Peyer's patch (tissue), 4 donors: ENCODE measurements at places on chromosomes 5 and 9.
A peak's percentile ranks its signal among the peaks of the same experiment; 100 is the strongest.

DNA sequence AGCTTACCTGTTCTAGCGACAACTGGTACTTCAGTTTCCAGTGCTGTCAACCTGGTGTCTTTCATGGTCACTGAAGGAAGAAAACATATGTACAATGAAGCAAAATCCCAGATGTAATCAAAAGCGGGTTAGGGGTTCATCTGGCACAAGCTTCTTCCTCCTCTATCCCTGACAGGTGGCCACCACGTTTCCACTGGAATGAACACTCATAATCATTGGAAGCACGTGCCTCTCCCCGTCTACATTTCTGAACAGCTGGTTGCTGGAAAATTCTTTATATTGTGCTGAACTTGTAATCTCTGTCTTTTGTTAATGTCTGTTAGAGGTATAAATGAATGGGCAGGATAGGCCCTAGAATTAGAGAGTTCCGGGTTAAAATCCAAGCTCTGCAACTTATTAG is 9.4 kb downstream of the TSC1 start:
- H3K36me3 ChIP-seq, result no peaks in the 10 kb centered on the region
- no peak for DNase-seq
- no peaks in the 10 kb centered on the region for H3K27me3 ChIP-seq
- H3K4me3 ChIP-seq, result no peak overlapping the region
- H3K27ac ChIP-seq, result no peak overlapping the region
- no peaks in the 10 kb centered on the region for H3K4me1 ChIP-seq

DNA sequence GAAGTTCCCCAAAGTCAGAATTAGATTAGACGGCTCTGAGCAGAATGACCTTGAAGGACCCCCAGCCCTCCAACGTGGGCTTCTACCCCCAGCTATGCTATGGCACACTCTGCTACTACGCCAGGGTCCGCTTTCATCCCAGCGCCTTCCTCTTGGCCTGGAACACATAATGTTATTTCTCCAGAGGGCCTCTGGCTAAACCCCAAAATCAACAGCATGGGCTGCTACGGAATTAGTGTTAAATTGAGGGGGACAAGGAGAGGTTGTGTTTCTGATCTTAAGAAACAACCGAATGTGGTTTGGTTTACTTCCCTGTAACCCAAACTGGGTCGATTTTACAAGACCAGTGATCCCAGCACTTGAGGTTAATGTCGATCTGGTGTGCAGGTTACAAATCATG is 97.1 kb downstream of the ZNF618 start:
- no peaks in the 10 kb centered on the region for H3K27me3 ChIP-seq
- H3K36me3 ChIP-seq, result no peaks in the 10 kb centered on the region
- no peaks in the 10 kb centered on the region for H3K4me1 ChIP-seq
- no peak for DNase-seq
- H3K4me3 ChIP-seq, result no peak overlapping the region

DNA sequence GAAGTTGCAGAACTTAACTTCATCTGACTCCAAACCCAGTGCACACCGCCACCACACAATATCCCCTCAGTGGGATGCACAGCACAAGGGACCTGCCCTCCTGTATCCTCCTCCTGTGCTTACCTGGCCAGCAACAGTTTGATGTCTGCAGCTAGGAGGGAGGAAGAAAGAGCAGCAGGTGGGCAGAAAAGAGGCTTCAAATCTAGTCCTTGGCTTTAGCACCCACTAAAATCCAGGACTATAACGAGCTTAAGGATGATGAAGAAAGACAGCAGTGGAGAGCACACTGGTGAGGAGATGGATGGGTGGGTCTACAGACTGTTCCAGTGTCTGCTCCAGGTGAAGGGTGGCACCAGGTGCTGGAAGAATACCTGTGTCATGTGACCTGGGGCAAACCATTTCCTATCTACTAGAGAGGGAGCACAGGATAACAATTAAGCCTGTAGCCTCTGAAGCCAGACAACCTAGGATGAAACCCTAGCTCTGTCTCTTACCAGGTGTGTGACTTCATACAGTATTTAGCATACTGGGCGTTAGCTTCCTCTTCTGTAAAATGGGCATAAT is 100.0 kb downstream of the SH3TC2 start:
- H3K27me3 ChIP-seq, result no peaks in the 10 kb centered on the region
- no peaks in the 10 kb centered on the region for H3K36me3 ChIP-seq
- H3K4me3 ChIP-seq, result no peak overlapping the region
- no peaks in the 10 kb centered on the region for H3K4me1 ChIP-seq
- H3K27ac ChIP-seq, result no peak overlapping the region
- no peak for DNase-seq

GRCh38 chr5:5666076-5666365 is 243.5 kb downstream of the ICE1 start:
- no peaks in the 10 kb centered on the region for H3K36me3 ChIP-seq
- H3K4me1 ChIP-seq, result no peaks in the 10 kb centered on the region
- no peak for DNase-seq
- H3K27ac ChIP-seq, result no peak overlapping the region
- no peaks in the 10 kb centered on the region for H3K27me3 ChIP-seq

- no peak for DNase-seq
- no peak overlapping the region for H3K27ac ChIP-seq
- H3K4me1 ChIP-seq, result no peaks in the 10 kb centered on the region
- no peaks in the 10 kb centered on the region for H3K27me3 ChIP-seq
- H3K36me3 ChIP-seq, result no peaks in the 10 kb centered on the region
These were observed 69.9 kb downstream of the SLC36A1 start for GRCh38 chr5:151517122-151517920.

GRCh38 chr9:121278477-121279261 is 10.7 kb downstream of the GSN start:
- H3K27ac ChIP-seq, result peak overlapping the region; percentile 37
- no peak for DNase-seq
- peaks cover 65% of the 10 kb centered on the region for H3K4me1 ChIP-seq
- no peaks in the 10 kb centered on the region for H3K36me3 ChIP-seq
- H3K27me3 ChIP-seq, result no peaks in the 10 kb centered on the region
- no peak overlapping the region for H3K4me3 ChIP-seq

GRCh38 chr9:130287736-130288135 is 22.2 kb downstream of the HMCN2 start:
- no peaks in the 10 kb centered on the region for H3K27me3 ChIP-seq
- no peaks in the 10 kb centered on the region for H3K36me3 ChIP-seq
- no peak overlapping the region for H3K27ac ChIP-seq
- H3K4me1 ChIP-seq, result peaks cover 14% of the 10 kb centered on the region
- no peak for DNase-seq

DNA sequence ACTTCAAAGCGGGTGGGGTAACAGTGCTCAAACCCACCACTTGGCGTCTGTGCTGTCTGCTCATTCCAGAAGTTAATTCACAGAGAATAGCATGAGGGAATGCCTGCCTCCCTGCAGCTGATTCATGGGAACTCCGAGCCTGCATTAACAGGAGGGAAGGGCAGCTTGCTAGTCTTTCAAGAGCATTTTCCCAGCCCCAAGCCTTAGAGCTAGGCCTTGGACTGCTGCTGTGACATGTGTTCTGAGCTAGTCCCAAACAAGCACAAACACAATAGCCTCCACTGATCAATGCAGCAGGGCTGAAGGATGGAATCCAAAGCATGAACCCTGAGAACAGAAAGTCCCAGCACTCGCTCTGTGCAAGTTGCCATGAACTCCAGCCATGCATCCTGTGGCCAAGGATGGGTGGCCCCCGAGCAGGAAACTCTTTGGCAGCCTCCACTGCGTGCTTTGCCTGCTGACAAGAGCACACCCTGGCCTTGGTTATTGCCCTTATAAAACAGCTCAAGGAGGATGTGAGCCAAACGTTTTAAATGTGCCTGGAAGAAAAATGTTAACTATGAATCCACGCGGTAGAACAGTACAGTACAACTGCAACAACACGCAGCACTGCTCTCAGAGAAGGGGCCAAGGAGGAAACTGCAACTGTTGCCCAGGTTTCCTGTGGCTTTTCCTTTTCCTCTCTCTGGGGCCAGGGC is 653.1 kb upstream of the KLF4 start:
- DNase-seq, result peak; percentile 20
- H3K27me3 ChIP-seq, result no peaks in the 10 kb centered on the region
- peak overlapping the region; percentile 72 for H3K27ac ChIP-seq
- no peak overlapping the region for H3K4me3 ChIP-seq
- H3K36me3 ChIP-seq, result no peaks in the 10 kb centered on the region
- peaks cover 10% of the 10 kb centered on the region for H3K4me1 ChIP-seq

GRCh38 chr9:72540348-72540873 is 19.0 kb downstream of the TMC1 start:
- H3K4me3 ChIP-seq, result no peak overlapping the region
- no peaks in the 10 kb centered on the region for H3K4me1 ChIP-seq
- H3K27ac ChIP-seq, result no peak overlapping the region
- H3K36me3 ChIP-seq, result no peaks in the 10 kb centered on the region

DNA sequence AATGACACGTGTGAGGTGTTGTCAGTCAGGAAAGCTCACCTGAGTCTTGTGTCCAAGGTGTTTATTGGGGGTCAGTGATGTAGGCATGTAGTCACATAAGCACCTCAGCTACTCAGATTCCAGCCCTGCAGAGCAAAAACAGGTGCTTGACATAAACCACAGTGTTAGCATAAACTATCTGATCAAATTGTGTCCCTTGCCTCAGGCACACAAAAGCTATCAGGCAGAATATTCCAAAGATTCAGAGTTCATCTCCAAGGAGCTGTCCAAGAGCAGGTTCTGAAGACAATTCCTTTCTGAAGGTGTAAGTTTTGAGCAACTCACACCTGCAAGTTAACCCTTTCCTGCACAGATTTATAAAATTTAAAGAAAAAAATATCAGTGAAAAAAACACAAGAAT is 102.2 kb upstream of the ITGA1 start:
- no peaks in the 10 kb centered on the region for H3K4me1 ChIP-seq
- DNase-seq, result no peak
- no peak overlapping the region for H3K27ac ChIP-seq
- no peaks in the 10 kb centered on the region for H3K27me3 ChIP-seq

DNA sequence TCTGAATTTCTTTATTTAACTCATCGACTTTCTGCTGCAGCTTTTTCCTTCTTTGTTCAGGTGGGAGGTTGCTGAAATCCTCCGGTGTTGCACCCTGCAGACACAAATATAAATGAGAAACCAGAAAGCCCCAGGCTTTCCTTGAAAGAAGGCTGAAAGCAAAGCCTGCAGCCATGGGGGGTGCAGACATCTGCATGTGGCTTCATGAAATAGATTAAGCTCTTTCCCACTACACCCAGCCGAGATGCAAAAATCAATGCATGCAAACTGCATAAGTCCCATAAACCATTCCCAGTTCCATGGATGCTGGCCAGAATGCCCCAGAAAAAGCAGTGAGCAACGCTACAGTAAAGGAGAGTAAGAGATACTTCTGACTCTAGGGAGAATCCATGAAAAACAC is 73.6 kb downstream of the USP20 start:
- no peaks in the 10 kb centered on the region for H3K27me3 ChIP-seq
- H3K4me3 ChIP-seq, result no peak overlapping the region
- no peaks in the 10 kb centered on the region for H3K36me3 ChIP-seq
- no peaks in the 10 kb centered on the region for H3K4me1 ChIP-seq
- DNase-seq, result no peak
- H3K27ac ChIP-seq, result no peak overlapping the region

GRCh38 chr5:131218392-131218791 is 45.5 kb upstream of the CDC42SE2 start:
- H3K27me3 ChIP-seq, result no peaks in the 10 kb centered on the region
- DNase-seq, result no peak
- no peak overlapping the region for H3K27ac ChIP-seq
- no peaks in the 10 kb centered on the region for H3K36me3 ChIP-seq
- no peaks in the 10 kb centered on the region for H3K4me1 ChIP-seq

DNA sequence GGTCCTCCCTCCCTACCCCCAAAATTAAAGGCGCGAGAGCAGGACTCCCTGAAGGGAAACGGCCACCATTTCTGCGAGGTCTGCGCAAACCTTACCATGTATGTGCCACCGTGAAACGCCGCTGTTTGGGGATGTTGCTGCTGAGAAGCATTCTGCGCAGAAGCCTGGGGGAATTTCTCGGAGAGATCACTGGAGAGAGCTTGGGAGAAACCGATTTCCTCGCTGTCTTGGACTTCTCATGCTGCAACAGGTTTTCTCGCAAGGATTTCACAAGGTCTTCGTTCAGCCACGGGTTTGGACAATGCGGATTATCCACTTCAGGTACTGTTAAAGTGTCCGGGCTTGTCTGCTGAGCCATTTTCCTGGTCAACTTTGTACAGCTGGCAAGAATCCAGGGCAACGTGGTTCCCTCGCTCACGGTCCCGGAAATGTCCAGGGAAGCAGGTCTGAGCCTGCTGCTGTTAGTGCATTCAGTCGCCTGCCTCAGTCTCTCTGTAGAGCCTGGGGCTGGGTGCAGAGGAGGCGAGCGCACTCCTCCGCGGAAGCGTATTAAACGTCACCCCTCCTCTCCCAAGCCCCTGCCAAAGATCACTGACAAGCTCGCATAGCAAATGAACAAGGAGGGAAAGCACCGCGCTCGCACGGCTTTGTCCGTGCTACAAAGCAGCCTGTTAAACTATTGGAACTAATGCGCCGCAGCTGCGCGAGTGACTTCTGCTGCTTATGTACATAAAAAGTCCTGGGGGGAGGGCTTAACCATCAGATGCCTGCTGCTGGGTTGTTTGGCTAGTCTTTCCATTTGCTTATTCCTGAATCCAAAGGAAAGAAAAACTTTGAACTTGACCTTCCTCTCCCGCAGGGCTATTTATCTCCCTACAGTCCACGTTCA is 125.1 kb downstream of the PDE4D start:
- H3K36me3 ChIP-seq, result no peaks in the 10 kb centered on the region
- H3K27me3 ChIP-seq, result no peaks in the 10 kb centered on the region
- H3K4me1 ChIP-seq, result no peaks in the 10 kb centered on the region
- DNase-seq, result peak; percentile 80
- peak overlapping the region; percentile 67 for H3K4me3 ChIP-seq

- H3K27ac ChIP-seq, result no peak overlapping the region
- DNase-seq, result no peak
- H3K4me3 ChIP-seq, result no peak overlapping the region
- H3K4me1 ChIP-seq, result no peaks in the 10 kb centered on the region
- no peaks in the 10 kb centered on the region for H3K36me3 ChIP-seq
These were observed 34.1 kb downstream of the NSA2 start for GRCh38 chr5:74801197-74801596.

DNA sequence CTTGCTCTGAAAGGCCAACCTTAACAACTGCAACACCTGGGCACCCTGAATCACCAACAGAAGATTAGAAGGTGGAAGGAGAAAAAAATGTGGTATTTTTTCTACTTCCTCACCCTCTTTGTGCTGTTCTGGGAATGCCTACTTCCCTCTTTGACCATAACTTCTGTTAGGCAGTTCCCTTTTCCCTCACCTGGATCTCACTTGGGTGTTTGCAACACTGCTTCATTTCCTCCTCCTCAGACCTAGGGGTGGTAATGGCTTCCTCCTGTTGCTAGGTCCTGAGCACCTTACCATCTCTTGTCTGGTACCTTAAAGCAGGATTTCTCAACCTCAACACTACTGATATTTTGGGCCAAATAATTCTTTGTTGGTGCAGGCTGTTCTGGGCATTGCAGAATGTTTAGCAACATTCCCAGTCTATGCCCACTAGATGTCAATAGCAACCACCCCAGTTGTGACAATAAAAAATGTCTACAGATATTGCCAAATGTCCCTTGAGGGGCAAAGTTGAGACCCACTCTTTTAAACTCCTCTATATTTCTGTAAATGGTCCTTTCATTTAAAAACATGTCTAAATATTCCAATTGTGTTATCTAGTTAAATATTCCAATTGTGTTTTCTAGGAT is 300.0 kb upstream of the VLDLR start:
- H3K4me1 ChIP-seq, result no peaks in the 10 kb centered on the region
- no peaks in the 10 kb centered on the region for H3K27me3 ChIP-seq
- H3K27ac ChIP-seq, result no peak overlapping the region
- H3K4me3 ChIP-seq, result no peak overlapping the region
